Hypothalamus (tissue), 51 donors: ENCODE measurements at places on chromosomes 7 and 10.

GRCh38 chr10:6362879-6363278 is 160.1 kb downstream of the PFKFB3 start:
- no peak for DNase-seq

- DNase-seq = no peak
These were observed 322.4 kb upstream of the GHITM start for GRCh38 chr10:83816942-83817341.

GRCh38 chr10:69869291-69869961 is 67.7 kb downstream of the COL13A1 start:
- no peak for DNase-seq

DNA sequence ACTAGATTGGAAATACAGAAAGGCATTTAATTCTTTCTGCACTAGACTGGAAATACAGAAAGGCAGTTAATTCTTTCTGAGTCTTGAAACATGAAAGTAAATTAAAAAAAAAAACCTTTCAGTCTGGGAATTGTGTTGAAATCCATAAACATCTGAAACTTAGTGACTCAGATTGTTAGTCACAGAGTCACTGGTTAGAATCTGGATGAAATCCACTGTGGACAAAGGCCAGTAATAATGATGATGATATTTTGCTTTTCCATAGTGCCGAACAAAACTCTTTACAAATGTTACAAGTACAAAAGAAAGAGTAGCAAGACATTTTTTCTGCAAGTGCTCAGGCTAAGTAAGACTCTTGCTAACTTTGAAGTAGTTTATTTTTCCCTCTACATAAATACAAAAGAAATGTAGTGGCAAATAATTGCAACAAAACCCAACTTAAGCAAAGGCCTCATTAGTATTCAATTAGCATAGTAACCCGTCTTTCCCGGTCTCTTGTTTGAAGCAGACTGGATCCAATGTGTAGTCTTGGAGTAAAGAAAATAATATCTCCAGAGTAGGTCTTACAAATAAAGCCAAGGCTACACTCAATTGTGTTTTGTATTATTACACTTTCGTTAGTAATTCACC is 5.8 kb upstream of the PRTFDC1 start:
- DNase-seq = no peak

DNA sequence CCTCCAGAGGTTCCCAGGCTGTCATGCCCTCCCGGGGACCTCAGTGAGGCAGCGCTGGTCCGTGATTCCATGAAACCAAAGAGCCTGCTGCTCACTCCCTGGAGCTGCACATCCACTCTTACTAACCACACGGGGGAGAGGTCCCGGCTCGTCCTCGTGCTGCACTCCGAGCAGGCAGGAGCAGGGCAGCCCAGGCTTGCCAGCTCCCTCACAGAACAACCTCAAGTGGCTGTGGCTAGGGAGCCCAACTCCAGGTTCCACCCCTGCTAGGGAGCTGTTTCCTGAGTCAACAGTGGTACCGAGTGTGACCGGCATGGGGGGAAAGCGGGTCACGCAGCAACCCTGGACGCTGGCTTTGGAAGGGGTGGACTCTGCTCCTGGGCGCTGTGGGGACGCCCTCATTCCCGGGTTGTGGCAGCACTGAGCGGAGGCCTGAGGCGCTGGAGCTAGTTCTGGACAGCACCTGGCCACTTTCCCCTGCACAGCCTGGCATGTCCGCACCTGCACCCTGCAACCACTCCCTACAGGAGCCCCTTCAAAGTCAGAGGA is 27.9 kb upstream of the PPP2R2D start:
- no peak for DNase-seq

DNA sequence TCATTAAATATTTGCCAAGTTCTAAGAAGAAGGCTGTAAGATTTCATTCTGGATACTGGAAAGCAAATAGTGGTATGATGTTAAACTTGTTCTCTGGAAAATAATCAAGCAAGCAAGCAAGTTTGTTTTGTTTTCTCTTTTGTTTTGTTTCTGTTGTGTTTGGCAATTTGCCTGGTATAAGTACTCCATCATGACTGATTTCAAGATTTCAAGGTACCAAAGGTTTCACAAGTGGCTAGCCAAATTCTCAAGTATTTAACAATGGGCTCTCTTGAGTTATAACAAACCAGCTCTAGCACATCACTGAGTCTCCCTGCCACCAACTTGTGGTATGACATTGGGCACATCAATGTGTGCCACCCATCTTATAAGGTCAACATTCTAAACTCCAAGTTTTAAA is 151.7 kb upstream of the IGFBP3 start:
- DNase-seq = no peak

- DNase-seq = no peak
These were observed 76.1 kb upstream of the KCNMA1 start for GRCh38 chr10:77713521-77714280.

- DNase-seq = no peak
These were observed 41.5 kb upstream of the INSIG1 start for GRCh38 chr7:155256081-155256760.

- no peak for DNase-seq
These were observed 57.8 kb downstream of the CARD11 start for GRCh38 chr7:2985866-2986265.

GRCh38 chr10:31000867-31001266 is 30.8 kb downstream of the ZNF438 start:
- no peak for DNase-seq

GRCh38 chr10:71214641-71215559 is 2.5 kb downstream of the UNC5B start:
- DNase-seq = no peak

GRCh38 chr7:17298102-17298839 is at the start of gene AHR:
Gene AHR, plus strand, starts transcription at chr7:17298652. Its CDS starts 613 bp downstream, at chr7:17299265.
- DNase-seq = peak; percentile 85

GRCh38 chr7:151518105-151518946 is 1.4 kb downstream of the RHEB start:
- DNase-seq = peak; percentile 17

- no peak for DNase-seq
These were observed 6.7 kb upstream of the INHBA start for GRCh38 chr7:41709621-41710020.

- DNase-seq = no peak
These were observed 47.7 kb downstream of the TNRC18 start for GRCh38 chr7:5375925-5376324.

DNA sequence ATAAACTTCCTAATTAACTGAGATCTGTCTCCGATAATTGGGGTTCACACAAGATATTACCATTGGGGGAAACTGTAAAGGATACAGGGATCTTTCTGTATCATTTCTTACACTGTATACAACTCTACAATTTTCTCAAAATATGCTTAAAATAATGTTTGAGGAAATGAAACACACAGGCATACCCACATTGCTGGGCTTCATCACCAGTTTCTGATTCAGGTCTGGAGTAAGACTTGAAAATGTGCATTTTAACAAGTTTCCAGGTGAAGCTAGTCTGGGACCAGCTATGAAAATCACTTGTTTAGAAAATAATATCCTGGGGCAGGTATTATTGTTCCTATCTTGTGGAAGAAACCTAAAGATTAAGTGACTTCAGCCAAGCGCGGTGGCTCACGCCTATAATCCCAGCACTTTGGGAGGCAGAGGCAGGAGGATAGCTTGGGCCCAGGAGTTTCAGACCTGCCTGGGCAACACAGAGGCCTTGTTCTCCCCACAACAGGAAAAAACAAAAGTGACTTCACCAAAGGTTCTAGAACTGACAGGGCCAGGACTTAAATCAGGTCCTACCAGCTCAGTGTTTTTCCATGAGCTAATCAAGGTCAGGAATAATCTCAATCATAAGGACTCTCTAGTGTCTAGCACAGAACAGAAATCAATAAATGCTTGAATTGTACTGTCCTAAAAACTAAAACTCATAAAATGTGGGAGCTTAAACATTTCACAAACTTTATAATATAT is 12.6 kb downstream of the TOMM7 start:
- DNase-seq = no peak

DNA sequence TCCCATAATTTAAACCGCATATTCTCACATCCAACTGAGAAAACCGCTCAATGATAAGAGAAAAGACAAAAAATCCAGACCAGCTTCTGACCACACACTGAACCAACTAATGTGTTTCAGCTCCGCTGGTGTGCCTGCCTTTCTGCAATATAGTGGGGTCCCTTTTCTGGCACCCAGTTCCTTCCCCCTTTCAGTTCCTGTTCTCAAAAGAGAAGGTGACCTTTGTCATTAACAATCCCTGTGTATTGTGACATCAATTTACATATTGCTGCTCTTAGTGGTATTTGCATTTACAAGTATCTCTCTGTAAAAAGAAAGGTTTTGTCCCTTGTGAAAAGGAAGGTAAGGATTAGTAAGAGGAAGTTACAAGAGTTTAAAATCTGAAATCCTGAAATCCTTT is 1.4 kb downstream of the PPP1R17 start:
- no peak for DNase-seq

DNA sequence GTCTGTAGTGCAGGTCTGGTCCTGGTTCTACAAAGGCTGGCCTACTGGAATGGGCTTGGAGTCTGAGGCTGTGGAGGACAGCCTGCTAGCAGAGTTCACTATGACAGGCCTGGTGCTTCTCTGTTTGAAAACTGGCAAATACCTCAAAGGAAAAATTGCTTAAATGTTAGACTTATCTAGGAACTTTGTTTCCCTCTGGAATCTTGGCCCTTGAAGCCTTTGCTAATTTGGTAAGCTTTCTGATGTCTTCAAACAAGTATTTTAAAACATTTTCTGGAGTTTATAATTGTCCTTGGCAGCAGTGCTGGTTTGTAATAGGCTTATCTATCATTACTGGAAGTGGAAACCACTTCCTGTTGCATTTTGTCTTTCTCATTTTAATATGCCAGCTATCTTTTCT is 139.7 kb downstream of the TMEM26 start:
- no peak for DNase-seq

- DNase-seq = no peak
These were observed 13.5 kb downstream of the GUSB start for GRCh38 chr7:65968256-65969185.

GRCh38 chr10:128907155-128907941 is 559.7 kb upstream of the MGMT start:
- no peak for DNase-seq

DNA sequence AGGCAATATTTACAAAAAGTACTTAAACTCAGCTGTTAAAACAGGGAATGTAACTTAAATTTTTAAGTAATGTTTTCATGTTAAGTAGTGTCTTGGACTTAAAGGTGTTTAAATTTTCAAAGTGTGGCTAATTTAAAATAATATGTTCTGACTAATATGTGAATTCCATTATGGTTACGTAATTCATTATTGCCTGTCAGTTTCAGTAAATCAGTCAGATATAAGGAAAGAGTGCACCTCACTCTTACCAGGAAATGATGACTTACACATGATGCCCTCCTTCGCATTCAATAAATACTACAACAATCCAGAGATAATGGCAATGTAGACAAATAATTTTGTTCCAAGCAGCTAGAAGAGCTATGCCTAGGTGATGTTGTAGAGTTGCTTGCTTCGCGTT is 69.0 kb upstream of the WNT16 start:
- DNase-seq = no peak

DNA sequence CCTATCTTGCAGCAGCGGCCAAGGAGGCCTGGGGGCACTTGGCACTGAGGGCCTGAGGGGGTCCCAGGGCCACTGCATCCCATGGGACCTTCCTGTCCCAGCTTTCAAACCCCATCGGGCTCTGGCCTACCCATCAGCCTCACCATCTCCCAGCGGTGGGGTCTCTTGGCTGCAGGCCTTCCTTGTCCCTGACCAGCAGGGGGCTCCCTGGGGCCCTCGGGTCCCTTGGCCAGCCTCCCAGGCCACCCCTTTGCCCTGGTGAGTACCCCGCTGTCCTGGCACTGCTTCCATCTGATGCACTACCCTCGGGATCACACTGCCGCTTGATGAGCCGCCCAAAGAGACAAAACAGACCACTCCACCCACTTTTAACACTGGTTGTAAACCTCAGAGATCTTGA is 43.5 kb downstream of the YKT6 start:
- no peak for DNase-seq
